ENCODE measurements at places on chromosomes 13 and 19.

DNA sequence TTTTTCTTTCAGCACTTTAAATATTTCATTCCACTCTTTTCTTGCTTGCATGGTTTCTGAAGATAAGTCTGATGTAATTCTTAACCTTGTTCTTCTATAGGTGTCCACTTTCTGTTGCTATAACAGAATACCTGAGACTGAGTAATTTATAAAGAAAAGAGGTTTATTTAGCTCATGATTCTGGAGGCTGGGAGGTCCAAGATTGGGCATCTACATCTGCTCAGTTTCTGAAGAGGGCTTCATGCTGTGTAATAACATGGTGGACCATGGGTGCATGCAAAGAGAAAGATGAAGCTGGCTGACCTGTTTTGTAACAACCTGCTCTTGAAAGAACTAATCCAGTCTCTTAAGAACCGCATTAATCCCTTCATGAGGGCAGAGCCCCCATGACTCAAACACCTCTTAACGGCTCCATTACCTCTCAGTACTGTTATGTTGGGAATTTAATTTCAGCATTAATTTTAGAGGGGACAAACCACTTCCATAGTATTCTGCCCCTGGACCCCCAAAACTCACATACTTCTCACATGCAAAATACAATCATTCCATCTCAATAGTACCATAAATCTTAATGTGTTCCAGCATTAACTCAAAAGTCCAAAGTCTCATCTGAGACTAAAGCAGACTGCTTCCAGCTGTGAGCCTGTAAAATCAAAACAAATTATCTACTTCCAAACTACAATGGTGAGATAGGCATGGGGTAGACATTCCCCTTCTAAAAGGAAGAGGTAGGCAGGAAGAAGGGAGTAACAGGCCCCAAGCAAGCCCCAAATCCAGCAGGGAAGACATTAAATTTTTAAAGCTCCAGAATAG, 9.6 kb upstream of the FGF9 start:
- H3K4me3 ChIP-seq, result no peak overlapping the region
- H3K36me3 ChIP-seq, result no peaks in the 10 kb centered on the region
- no peak for DNase-seq
- no peak overlapping the region for H3K27ac ChIP-seq
- H3K4me1 ChIP-seq, result no peaks in the 10 kb centered on the region
- no peaks in the 10 kb centered on the region for H3K27me3 ChIP-seq

GRCh38 chr19:2021453-2022140, 6.1 kb upstream of the BTBD2 start:
- DNase-seq, result no peak
- no peaks in the 10 kb centered on the region for H3K27me3 ChIP-seq
- H3K27ac ChIP-seq, result no peak overlapping the region

DNA sequence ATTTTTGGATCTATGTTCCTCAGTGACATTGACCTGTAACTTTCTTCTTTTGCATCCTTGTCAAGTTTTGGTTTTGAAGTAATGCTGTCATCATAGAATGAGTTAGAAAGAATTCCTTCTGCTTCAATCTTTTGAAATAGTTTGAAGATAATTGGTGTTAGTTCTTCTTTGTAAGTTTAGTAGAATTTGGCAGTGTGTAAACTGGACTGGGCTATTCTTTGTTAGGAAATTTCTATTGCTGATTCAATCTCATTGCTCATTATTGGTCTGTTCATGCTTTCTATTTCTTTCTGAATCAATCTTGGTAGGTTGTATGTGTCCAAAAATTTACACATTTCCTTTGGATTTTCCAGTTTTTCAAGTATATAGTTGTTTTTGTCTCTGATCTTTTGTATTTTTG, 101.7 kb upstream of the SPRY2 start:
- DNase-seq, result no peak
- H3K4me1 ChIP-seq, result no peaks in the 10 kb centered on the region
- no peaks in the 10 kb centered on the region for H3K27me3 ChIP-seq
- H3K36me3 ChIP-seq, result no peaks in the 10 kb centered on the region
- H3K4me3 ChIP-seq, result no peak overlapping the region

- no peaks in the 10 kb centered on the region for H3K4me1 ChIP-seq
- no peak for DNase-seq
- no peaks in the 10 kb centered on the region for H3K36me3 ChIP-seq
- H3K4me3 ChIP-seq, result no peak overlapping the region
- no peak overlapping the region for H3K27ac ChIP-seq
- H3K27me3 ChIP-seq, result no peaks in the 10 kb centered on the region
Observed at GRCh38 chr13:63700350-63700749, 2284.7 kb upstream of the PCDH20 start.

- H3K27ac ChIP-seq, result no peak overlapping the region
- H3K4me1 ChIP-seq, result peaks cover 11% of the 10 kb centered on the region
Observed at GRCh38 chr19:39679056-39679790, 23.5 kb downstream of the LGALS16 start.

- H3K4me1 ChIP-seq, result peaks cover 4% of the 10 kb centered on the region
- H3K36me3 ChIP-seq, result no peaks in the 10 kb centered on the region
- DNase-seq, result no peak
- no peak overlapping the region for H3K4me3 ChIP-seq
Observed at GRCh38 chr19:8204961-8205360, 4.2 kb upstream of the CERS4 start.

DNA sequence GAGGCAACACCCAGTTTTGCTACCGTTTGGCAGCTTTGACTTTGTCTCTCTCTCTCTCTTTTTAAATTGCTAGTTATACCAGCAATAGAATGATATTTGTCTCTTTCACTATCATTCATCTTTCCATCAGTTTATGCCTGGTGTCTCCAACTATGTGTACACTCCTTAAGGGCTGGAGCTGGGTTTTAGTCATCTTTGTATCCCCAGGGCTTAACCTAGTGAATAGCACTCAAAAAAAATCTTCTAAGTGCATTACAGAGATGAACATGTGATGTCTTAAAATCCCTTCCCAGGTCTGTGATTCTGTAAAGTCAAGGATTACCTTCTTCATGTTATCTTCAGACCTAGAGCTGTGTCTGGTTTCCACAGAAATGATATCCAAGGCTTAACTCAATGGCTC, 7.8 kb upstream of the UBL3 start:
- H3K27me3 ChIP-seq, result no peaks in the 10 kb centered on the region
- H3K4me3 ChIP-seq, result no peak overlapping the region
- DNase-seq, result no peak
- no peak overlapping the region for H3K27ac ChIP-seq

All from Panc1 (cell line).